ENCODE measurements at places on chromosomes 13 and 19.

DNA sequence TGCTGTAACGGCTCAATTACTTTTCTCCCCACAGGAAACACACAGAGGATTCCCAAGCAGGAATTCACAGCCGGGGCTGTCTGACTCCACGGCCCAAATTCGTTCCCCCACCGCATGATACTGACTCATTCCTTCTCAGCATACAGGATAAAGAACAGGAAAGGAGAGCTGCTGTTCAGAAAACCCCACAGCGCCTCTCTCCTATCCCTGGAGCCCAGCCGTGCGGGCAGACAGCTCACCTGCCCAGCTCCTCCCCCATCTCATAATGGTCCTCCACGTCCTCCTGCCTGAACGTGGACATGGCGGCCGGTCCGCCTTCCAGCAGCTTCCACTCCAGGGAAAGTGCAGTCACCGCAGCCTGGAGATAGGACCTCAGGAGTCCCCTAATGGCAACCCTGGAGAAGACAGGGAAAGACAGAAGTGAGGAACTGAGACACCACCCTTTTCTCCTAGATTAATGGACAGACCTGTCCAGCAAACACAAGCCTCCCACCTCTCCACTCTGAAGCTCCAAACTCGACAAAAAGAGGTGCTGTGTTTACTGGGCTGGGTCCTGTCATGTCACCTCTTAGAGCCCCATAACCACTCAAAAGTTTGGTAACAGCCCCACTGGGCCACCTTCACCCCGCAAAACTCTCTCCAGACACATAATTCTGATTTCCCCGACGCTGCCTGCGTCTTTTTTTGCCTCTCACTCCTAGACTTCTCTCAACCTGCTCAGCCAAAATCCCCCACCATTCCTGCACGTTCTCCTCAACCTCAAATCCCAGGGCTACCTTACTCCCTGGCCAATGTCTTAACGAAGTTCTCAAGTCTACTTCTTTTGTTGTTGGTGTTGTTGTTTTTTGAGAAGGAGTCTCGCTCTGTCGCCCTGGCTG, 1.2 kb downstream of the DAPK3 start:
- DNase-seq, result no peak

GRCh38 chr19:56839652-56840450, 675 bp downstream of the PEG3 start:
- DNase-seq, result no peak

- DNase-seq, result no peak
Observed at GRCh38 chr19:6273701-6274601, 5.8 kb downstream of the MLLT1 start.

GRCh38 chr19:17248011-17248776, 2.5 kb upstream of the NR2F6 start:
- DNase-seq, result no peak

GRCh38 chr19:38852231-38853044, 2.7 kb upstream of the HNRNPL start:
- peak; percentile 36 for DNase-seq

GRCh38 chr19:38434549-38435051, 1.1 kb downstream of the RYR1 start:
- no peak for DNase-seq

- no peak for DNase-seq
Observed at GRCh38 chr13:75468098-75468497, 13.9 kb downstream of the TBC1D4 start.

DNA sequence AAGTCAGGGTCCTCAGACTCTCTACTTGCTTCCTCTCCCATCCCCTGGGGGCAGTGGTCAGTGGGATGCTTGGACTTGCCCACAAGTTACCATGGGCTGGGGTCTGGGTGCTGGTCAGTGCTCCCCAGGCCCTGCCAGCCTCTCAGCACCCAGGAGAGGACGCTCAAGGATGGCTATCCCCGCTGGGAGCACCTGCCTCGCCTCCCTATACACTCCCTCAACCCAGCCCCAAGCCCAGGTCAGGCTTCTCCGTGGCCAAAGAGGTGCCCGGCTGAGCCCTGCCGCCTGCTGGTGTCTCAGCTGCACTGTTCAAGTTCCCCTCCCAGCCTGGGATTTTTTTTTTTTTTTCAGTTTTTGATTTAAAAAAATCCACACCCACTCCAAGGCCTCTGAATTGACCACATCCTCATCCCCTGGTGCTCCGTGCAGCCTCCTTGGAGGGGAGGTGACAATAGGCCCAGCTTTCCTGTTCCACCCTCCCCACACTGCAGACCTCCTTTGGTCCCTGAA, 10.8 kb downstream of the F2RL3 start:
- DNase-seq, result no peak

GRCh38 chr13:81275666-81276258, 934.8 kb upstream of the SPRY2 start:
- DNase-seq, result no peak

- DNase-seq, result no peak
Observed at GRCh38 chr19:13066226-13066625, 36.4 kb downstream of the LYL1 start.

- DNase-seq, result no peak
Observed at GRCh38 chr13:79533781-79534400, 52.9 kb downstream of the NDFIP2 start.
